ENCODE measurements at places on chromosomes 12 and 14.

DNA sequence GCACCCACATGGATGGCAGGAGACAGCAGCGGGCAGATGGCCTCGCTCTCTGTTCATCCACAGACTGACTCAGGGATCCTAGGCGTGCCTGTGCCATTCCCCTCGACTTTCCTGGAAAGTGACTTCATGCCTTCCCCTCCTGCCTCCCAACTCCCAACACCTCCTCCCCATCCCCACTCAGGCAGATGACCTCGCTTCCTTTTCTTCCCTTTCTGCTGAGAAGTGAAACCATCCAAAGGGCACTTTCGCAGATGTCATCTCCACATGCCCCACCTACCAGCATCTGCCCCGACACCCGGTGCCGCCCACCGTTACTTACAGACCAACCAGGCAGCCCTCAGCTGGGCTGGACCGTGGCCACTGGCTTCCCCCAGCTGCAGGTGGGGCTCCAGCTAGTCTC lies 29.6 kb downstream of the BEGAIN start:
- DNase-seq, result no peak

GRCh38 chr12:6092784-6093722 lies 31.4 kb downstream of the VWF start:
- DNase-seq, result no peak

GRCh38 chr14:23365036-23365731 lies at the start of gene EFS:
Gene EFS (minus strand): TSS chr14:23365172. CDS start chr14:23365025, 147 bp downstream.
- no peak for DNase-seq

DNA sequence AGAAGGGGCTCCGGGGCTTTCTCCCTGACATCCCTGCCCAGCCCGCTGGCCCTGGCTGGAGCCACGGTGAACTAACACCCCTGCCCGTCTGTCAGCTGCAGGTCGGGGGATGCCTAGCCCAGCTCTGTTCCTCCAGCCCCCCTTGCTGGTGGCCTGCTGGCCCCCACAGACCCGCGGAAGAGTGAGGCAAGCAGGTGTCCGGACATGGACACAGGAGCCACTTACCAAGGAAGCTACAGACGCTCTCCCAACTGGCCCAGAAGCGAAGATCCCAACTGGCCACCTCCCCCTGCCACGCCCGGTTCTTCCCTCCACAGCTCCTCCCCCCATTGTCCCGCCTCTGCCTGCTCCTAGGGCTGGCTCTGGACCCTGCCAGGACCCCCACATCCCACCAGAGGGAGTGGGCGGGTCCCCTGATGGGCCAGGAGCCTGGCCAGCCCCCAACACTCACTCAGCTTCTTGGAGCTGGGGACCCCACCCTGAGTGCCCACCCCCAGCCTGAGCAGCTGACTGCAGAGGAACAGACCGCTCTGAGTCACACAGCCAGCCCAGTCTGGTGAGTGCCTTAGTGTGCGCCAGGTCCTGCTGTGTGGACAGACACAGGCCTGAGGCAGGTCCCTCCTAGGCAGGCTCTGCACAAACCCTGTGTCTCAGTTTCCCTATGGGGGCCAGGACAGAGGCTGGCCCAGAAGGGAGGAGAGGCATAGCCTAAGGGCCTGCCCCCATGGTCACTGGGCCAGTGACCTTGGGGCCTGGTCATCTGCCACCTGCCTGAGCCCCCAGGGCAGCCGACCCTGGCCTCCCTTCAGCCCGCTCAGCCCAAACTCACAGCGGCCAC lies 7.7 kb downstream of the AHNAK2 start:
- no peak for DNase-seq

DNA sequence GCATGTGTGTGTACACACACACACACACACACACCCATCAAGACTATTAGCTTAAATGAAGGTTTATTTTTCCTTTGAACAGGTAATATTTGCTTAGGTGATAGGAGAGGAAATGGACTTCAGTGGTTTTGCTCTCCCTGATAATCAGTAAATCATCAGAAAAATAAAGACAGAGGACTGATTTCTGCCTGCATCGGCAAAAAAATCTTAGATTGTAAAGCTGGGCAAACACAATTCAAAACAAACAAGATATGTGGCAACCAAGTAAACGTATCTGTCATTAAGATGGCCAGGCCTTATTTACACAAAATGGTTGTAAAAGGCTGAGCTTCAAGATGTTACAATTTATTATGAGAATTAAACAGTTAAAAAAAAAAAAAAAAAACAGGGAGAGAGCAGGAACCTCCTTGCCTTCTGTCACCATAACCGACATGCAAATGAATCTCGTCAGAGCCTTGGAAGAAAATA lies 31.3 kb downstream of the PRKD1 start:
- no peak for DNase-seq

Data from stimulated activated CD8-positive, alpha-beta memory T cell treated with anti-CD3 and anti-CD28 coated beads, Interleukin-4, amount 100 ng/mL, for 48 hours (primary cell).